Calu3 (cell line): ENCODE measurements at places on chromosomes 5 and 9. TPM values are rescaled to one million over a fixed set of nuclear protein-coding genes. Genes with fewer than 3 reads are reported as not detected.
A peak's percentile ranks its signal among the peaks of the same experiment; 100 is the strongest.

Gene SAXO1
- total RNA-seq = 0.29 TPM in 1 of 2 replicates, not detected in the other

Gene TMEFF1
- 1.7 TPM in 2 replicates for total RNA-seq

Gene RAB3C
- not detected in 2 replicates for total RNA-seq

Gene SLC9A3
- 1.1 and 2.0 TPM in 2 replicates for total RNA-seq

Gene CSF2
- 0.80 TPM in 1 of 2 replicates, not detected in the other for total RNA-seq

Gene CDKN2B-AS1
- total RNA-seq = 8.9 and 10.5 TPM in 2 replicates

- peak; percentile 4 for DNase-seq
- H3K4me3 ChIP-seq = no peak overlapping the region
- H3K36me3 ChIP-seq = no peaks in the 10 kb centered on the region
- H3K27ac ChIP-seq = no peak overlapping the region
- H3K4me1 ChIP-seq = no peaks in the 10 kb centered on the region
Measured at GRCh38 chr5:53243403-53243802, 133.8 kb upstream of the MOCS2 start.

DNA sequence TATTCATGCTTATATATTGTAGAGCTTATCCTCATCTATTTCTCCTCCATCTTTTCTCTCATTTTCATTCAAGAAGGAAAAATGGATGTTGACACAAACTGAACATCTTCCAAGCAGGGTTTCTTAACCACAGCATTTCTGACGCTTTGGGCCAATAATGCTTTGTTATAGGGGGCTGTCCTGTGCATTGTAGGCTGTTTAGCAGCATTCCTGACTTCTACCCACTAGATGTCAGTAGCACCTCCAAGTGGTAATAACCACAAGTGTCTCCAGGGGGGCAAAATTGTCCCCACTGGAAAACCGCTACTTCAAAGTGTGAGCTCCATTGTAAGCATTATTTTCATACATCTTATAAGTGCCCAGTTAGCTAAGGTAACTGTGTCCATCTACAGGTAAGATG lies 2.6 kb upstream of the TXNDC8 start:
- H3K4me1 ChIP-seq = no peaks in the 10 kb centered on the region
- H3K27me3 ChIP-seq = no peaks in the 10 kb centered on the region
- peak; percentile 2 for DNase-seq
- H3K36me3 ChIP-seq = no peaks in the 10 kb centered on the region
- H3K4me3 ChIP-seq = no peak overlapping the region

- no peak overlapping the region for H3K4me3 ChIP-seq
- H3K27ac ChIP-seq = no peak overlapping the region
- peaks cover 17% of the 10 kb centered on the region for H3K4me1 ChIP-seq
- no peak for DNase-seq
Measured at GRCh38 chr9:112132356-112132755, 42.7 kb downstream of the SUSD1 start.

DNA sequence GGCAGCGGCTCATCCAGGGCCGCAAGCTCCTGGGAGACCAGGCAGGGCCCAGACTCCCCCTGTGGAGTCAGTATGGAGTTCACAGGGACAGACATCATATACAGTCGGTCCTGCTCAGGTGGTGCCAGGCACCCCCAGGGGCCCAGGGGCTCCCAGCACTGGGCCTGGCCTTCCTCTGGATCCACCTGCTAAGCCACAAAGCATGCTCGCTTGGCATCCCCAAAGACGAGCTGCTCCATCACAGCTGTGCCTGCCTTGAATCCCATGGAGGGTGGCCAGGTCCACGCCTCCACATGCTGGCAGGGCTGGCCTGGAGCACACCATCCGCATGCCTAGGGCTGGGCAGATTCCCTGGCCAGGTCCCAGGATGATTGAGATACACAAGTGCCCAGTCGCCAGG lies 4.6 kb downstream of the BICD2 start:
- DNase-seq = no peak
- no peak overlapping the region for H3K27ac ChIP-seq
- peaks cover 28% of the 10 kb centered on the region for H3K36me3 ChIP-seq
- H3K4me3 ChIP-seq = no peak overlapping the region

DNA sequence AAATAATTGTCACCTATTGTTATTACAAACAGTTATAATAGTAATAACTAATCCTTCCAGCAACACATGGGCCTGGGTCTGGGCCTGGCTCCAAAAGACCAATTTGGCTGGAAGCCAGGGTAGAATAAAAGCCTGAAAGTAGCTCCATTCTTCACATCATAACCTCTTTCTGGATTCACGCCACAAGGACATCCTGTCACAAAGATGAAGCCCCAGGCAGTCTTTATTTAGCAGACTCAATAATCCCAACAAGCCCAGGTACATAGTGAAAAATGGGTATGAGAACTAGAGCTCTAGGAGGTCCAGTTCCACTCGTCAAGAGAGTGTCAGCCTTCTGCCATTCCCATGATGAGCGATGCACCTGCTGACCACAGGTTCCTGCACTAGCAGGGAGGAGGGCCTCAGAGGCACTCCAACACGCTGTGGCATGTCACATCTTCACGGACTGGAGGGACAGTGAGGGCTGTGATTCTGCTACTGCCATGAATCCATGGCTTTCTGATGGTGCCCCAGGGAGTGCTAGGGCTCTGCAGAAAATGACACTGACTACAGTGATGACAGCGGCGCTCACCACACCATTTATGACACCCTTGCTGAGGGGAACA lies 124.9 kb downstream of the SPOCK1 start:
- no peak overlapping the region for H3K4me3 ChIP-seq
- H3K36me3 ChIP-seq = no peaks in the 10 kb centered on the region
- DNase-seq = no peak
- H3K27me3 ChIP-seq = peaks cover 93% of the 10 kb centered on the region
- no peak overlapping the region for H3K27ac ChIP-seq
- H3K4me1 ChIP-seq = no peaks in the 10 kb centered on the region

DNA sequence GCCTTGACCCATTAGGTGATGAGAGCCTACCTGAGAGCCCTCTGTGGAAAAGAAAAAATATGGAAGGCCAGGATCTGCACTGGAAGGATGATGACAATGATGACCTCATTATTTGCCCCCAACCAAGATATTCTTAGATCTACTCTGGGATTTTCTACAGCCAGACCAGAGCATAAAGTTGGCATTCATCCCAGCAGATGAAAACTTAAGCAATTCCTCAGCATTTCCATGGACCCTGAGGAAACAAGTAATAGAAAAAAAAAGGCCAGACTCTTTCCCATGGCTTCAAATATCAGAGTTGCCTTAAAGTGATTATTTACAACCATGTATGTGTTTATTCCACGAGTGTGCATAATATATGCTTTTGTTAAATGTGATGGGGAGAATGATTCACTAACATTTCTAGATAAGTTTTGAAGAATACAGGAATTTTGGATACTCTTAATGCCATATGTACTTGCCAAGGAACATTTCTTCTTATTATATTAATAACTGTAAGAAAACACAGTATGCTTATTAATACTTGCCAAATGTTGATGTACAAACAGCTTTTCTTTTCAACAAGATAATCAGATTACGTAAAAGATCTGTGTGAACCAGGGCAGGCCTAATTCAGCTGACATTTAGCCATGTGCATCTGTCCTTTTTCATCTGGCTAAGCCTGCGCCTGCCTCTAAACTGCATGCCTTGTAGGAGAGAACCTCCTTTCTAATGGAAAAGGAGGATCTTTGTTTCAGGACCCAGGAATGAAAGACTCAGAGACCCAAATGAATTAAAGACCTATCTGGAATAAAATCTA lies 94.8 kb downstream of the ARRDC3 start:
- no peak overlapping the region for H3K27ac ChIP-seq
- no peaks in the 10 kb centered on the region for H3K27me3 ChIP-seq
- DNase-seq = no peak
- H3K4me1 ChIP-seq = peaks cover 38% of the 10 kb centered on the region

DNA sequence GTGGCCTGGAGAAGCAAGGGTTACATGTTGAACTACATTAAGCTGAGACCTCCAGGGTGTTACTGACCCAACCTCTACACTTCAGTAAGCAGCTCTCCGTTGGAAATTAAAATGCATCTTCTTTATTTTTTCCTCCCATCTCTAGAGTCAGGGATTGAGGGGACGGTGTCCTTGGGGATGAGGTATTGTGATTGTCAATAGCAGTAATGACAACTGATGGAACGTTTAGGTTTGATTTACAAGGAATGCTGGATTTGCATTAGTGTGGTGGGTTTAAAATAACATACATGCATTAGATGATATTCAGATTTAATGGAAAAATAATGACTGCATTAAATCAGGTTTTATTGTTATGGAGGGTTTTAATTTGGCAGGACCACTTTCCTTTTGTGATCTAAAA lies 82.9 kb upstream of the NTRK2 start:
- H3K36me3 ChIP-seq = no peaks in the 10 kb centered on the region
- no peaks in the 10 kb centered on the region for H3K27me3 ChIP-seq
- no peak overlapping the region for H3K4me3 ChIP-seq
- peaks cover 8% of the 10 kb centered on the region for H3K4me1 ChIP-seq
- no peak for DNase-seq

GRCh38 chr9:111975709-111976108 lies 79.1 kb downstream of the UGCG start:
- H3K27ac ChIP-seq = no peak overlapping the region
- H3K27me3 ChIP-seq = no peaks in the 10 kb centered on the region
- H3K36me3 ChIP-seq = no peaks in the 10 kb centered on the region

DNA sequence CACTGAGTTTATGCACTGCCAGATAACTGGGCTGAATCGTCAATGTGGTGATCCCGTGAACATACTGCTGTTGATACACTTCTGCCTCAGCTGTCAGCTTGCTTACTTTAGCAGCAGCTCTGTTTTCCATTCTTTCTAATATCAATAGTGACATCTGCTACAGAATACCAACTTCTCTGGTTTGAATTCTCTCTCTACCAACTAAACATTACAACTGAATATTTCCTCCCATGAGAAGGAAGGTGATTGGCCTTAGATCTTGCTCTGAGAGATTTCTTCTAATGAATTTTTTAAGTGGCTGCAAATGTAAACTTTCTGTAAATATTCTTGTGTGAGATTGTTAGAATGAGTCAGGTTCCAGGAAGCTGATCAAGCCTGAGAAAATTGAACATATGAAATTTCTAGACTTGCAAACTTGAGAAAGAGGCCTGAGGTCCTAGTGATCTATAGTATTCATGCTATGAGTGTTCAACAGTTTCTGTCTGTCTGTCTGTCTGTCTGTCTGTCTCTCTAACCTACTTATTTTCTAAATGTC lies 205.5 kb upstream of the CDKN2B start:
- peaks cover 10% of the 10 kb centered on the region for H3K36me3 ChIP-seq
- no peak for DNase-seq
- H3K27me3 ChIP-seq = no peaks in the 10 kb centered on the region
- H3K27ac ChIP-seq = peak overlapping the region; percentile 42
- H3K4me1 ChIP-seq = peaks cover 16% of the 10 kb centered on the region
